CD4-positive, alpha-beta T cell treated with Interleukin-21 for 1 hour (primary cell): ENCODE measurements at places on chromosomes 4 and X.
A peak's percentile ranks its signal among the peaks of the same experiment; 100 is the strongest.

GRCh38 chr4:15479913-15480185, 10.2 kb downstream of the CC2D2A start:
- DNase-seq: no peak

DNA sequence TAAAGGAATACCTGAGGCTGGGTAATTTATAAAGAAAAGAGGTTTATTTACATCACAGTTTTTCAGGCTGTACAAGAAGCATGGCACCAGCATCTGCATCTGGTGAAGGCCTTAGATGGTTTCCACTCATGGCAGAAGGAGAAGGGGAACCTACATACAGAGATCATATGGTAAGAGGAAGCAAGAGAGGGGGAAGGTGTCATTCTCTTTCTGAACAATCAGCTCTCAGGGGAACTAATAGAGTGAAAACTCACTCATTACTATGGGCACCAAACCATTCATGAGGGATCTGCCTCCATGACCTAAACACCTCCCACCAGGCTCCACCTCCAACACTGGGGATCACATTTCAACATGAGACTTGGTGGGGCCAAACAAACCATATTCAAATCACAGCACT, 61.7 kb upstream of the PPP1R2C start:
- no peak for DNase-seq

- DNase-seq: peak; percentile 65
Measured at GRCh38 chrX:73855546-73855945, 292.5 kb downstream of the CHIC1 start.

DNA sequence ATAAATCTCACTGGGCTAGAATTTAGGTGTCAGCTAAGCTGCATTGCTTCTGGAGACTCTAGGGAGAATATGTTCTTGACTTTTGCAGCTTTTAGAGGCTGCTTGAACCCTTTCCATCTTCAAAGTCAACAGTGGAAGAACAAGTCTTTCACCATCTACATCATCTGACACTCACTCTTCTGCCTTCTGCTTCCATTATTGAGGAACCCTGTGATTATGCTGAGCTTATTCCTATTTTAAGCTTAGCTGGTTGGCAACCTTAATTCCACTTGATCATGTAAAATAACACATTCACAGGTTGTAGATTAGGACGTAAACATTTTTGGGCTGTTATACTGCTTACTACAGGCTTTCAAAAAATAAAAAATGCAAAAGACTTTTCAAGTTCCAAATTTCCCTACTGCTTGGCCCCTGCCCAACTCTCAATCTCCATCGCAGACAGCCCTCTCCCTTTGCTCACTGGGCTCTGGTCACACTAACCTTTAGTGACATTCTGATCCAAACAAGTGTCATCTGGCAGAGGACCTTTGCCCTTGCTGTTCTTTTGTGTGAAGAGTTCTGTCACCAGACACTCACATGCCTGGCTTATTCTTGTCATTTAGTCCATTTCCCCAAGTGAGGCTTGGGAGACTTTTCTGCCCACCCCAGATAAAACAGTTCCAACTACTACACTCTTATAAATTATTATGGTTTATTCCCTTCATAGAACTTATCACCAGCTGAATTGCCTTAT, 1056.0 kb downstream of the STIM2 start:
- DNase-seq: no peak

GRCh38 chr4:14916554-14917297, 85.6 kb upstream of the CPEB2 start:
- DNase-seq: no peak

- no peak for DNase-seq
Measured at GRCh38 chr4:148854203-148854602, 412.0 kb upstream of the NR3C2 start.

DNA sequence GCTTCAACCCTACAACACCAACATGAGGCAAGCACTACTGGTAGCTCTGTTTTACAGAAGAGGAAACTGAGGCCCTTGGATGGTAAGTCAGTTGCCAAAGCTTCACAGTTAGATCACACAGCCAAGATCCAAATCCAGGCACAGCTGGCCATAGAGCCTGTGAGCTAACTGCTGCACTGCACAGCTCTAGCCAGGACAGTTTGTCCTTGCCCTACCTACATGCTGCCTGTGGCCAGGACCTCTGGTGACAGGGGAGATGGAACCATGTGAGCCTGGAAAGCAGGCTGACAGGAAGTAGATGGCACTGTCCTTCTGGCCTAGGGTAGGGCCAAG, 257.8 kb downstream of the FBXW7 start:
- no peak for DNase-seq

GRCh38 chr4:167419468-167420140, 185.3 kb upstream of the SPOCK3 start:
- no peak for DNase-seq

- no peak for DNase-seq
Measured at GRCh38 chr4:136463941-136464340, 1068.4 kb downstream of the PCDH18 start.

DNA sequence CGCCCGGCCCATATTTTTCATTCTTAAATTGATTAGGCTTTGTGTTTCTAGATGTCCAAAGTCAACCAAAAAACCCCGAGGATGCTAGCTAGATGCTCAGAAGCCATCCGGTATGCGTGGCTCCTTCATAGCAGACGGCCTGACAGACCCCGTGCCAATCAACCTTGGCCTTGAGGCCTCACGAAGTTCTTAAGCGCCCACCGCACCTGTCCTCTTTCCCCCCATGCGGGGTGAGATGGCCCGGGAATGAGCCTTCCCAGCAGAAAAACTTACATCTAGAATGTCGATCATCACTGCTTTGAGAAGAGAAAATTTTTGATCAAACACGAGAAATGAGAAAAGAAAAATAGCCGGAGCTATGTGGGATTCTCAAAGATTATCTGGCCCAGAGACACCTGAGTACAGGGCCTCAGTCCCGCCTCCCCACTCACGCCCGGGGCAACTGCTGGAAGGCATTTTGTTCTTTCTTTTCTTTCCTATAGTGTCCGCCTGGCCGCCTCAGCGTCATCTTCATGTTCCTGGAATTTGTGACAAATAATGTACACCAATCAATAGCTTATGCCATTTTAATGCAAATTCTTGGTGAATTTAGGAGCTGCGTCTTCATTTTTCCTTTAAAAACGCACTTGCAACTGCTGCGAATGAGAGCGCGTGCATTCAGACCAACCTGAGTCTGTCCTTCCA, 1.6 kb upstream of the NAT8L start:
- DNase-seq: no peak

DNA sequence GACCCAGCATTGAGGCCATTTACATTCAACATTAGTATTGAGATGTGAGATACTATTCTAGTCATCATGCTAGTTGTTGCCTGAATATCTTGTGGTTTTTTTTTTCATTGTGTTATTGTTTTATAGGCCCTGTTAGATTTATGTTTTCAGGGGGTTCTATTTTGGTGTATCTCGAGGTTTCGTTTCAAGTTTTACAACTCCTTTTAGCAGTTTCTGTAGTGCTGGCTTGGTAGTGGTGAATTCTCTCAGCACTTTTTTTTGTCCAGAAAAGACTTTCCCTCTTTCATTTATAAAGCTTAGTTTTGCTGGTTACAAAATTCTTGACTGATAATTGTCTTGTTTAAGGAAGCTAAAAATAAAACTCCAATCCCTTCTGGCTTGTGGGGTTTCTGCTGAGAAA, 115.5 kb downstream of the NPNT start:
- no peak for DNase-seq

GRCh38 chr4:103002551-103002950, 17.0 kb downstream of the SLC9B1 start:
- DNase-seq: no peak

- DNase-seq: no peak
Measured at GRCh38 chr4:187603093-187604025, 392.2 kb upstream of the ZFP42 start.

DNA sequence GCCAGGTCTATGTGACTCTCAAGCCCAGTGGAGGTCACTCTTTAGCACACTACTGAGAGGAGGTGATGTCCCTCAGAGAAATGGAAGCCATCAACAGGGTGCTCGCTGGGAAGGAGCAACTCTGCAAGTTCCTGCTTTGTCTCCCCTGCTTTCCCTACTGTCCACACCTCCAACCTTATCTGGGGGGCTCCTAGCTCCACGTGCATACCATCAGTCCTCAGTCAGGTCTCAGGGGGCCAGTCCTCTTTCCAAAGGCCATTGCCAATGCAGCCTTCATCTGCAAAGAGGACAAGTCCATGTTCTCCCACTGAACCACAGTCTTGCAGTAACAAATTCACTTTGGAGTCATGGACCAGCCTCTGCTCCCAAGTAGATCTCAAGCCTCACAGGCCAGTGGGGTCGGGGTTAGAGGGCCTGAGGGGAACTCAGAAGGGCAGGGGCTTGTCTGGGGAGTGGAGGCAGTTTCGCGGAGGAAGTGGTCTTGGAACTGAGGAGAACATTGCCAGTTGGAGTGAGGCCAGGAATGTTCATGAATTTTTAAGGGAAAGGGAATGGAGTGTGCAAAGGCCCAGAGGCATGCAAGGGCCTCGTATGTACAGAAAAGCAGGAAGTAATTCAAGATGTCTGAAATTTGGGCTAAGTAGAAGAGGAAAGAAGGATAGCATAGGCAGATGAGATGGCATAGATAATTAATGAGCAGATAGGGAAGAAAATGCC, 8.9 kb downstream of the RTL5 start:
- no peak for DNase-seq
